ENCODE measurements at places on chromosomes 11 and 22.

DNA sequence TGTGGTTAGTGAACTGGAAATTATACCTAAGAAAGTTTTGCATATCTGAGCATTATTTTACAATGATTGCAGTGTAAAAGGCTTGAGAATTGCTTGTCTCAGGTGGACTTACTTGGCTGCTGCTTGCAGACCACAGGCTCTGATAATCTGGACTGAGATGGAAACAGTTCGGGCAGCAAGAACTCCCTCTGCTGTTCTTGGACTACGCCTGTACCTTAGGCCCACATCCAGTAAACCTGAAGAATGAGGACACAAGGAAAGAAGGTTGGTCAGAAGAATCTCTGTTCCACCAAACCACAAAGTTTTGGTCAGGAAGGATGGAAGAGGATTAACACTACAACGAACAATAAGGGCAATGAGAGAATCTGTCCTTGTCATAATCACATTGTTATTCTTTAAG, 80.1 kb downstream of the C2CD3 start:
- no peak for DNase-seq

- DNase-seq, result no peak
Observed at GRCh38 chr11:61680622-61681221, 531 bp downstream of the DAGLA start.

DNA sequence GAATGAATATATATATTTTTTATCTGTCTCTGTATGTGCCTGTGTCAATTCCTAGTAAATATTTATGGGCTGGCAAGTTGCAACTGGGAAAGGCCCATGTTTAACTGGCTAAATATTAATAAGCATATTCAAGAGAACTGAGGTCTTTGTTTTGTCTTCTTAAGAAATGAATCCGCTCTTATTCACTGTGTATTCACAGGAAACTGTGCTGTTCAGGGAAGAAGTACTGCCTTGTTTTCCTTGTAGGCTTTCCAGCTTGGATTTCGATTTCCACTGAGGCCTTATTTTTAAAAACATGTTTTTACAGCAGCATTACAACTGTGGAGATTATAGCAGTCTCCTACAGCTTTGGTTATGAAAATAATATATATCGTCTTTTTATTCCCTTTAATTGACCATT, 64.7 kb downstream of the LDLRAD3 start:
- DNase-seq, result no peak

GRCh38 chr22:49950396-49950994, 10.1 kb upstream of the PIM3 start:
- DNase-seq, result no peak

DNA sequence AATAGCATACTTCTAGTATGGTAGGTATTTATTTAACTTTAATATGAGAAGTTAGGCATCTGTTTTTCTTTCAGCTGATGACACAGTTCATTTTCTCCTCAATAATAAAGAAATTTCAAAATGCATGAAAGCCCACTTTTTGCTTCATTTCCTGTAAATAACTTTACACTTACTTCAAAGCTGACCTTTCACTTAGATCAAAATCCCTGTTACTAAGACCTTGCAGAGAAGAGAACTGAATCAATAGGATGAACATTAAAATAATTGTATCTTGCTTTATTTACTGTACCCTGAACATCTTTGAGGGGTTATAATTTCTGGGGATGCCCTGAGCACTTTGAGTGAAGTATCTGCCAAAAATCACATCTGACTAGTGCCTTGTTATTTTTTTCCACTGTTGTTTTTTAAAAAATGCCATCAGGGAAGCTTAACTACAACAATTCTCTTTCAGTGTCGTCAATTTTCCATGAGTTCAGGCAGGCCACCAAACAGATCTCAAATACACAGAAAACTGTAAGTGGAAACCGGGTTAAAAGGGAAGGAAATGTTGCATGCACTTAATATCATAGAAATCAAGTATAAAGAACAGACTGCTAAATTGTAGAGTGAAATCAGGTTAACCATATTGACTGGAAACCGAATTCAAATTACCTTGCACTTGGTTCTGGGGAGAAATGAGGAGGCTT, 206.2 kb downstream of the MAML2 start:
- DNase-seq, result no peak
